Foreskin keratinocyte (primary cell): ENCODE measurements at places on chromosomes 5 and 9.
A peak's percentile ranks its signal among the peaks of the same experiment; 100 is the strongest.

DNA sequence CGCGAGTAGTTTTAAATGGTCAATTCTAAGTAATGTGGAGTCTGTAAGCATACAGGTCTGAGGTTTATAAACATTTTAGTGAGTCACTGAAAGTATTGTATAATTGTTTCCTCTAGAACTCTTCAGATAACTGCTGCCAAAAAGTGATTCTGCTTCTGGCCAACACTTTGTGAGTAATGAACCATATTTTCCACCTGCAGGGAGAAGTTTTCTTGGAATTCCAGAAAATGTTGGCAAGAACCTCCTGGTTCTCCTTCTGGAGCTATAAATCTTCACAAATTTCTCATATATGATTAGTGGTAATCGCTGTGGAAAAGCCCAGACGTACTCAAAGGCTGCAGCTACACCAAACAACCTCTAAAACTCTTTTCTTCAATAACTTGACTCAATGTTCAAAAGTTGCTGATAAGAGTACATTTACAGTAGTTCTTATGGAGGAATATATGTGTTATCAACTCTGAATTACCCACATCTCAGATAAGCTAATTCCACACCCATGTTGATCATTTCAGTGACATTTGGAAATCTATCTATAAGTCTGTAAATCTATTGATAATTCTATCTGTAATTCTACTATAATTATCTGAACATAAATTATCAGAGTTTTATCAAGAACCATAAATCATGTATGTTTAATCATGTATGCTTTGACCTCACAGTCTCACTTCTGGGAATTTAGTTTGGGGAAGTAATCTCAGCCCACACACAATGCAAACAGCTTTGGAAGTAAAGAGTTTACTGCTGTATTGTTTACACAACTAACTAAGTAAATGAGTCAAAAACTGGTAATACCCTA lies 74.1 kb downstream of the FNBP1 start:
- peak; percentile 46 for DNase-seq

DNA sequence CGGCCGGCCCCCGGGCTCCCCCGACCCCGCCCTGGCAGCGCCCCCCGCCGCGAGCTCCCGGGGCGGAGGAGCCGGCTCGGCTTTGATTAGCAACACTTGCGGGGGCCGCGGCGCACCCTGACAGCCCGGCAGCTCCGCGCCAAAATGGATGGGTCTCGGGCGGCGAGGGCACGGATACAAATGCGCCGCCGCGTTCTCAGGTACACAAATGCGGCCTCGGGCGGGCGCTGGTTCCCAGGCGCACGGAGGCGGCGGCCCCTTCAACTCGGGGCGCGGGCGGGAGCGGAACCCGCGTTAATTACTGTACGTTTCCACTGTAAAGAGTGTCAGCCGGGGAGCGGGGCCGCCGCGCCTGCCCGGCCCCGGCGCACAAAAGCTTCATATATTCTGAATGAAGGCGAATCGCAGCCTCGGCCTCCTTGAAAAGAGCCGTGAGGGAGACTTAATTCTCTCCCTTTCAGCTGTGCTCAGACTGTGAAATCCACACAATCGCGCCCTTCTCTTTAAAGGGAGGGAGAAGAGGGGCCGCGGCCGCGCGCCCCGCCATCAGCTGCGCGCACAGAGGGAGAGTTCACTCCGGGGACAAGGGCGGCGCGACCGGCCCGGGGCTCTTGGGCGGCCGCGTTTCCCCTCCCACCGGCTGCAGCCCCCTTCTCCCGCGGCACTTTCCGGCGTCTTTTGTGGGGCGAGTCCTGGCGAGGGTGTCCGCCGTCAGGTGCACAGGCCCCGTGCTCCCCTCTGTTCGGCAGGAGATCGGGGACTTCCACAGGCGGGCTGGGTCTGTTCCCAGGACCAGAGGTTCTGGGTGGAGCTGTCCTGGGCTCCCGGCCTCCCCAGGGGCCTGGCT lies 27.0 kb downstream of the MSX2 start:
- no peak for DNase-seq

DNA sequence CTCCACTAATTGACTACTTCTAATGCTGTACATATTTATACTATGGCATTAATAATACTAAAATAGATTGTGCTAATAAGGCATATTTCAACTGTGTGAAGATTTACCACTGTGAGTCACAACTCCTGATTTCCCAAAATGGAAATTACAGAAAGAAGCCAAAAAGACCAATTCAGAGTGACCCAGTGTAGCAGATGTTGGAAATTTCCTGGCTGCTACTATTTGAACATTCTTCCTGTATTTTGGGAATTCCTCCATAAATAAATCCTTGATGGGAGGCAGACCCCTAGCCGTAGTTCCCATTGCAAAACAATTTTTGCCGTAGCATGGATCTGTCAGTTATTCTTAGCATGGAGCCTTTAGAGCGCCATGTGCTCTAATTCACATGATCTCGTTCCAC lies 11.4 kb upstream of the PRUNE2 start:
- no peak for DNase-seq

GRCh38 chr5:116409591-116410296 lies 164.9 kb downstream of the SEMA6A start:
- DNase-seq: no peak

- no peak for DNase-seq
Measured at GRCh38 chr5:101045689-101046088, 142.6 kb upstream of the ST8SIA4 start.

- no peak for DNase-seq
Measured at GRCh38 chr9:123395689-123396511, 39.9 kb downstream of the CRB2 start.
